ENCODE measurements at places on chromosomes 13 and 19. TPM values are rescaled to one million over a fixed set of nuclear protein-coding genes. Genes with fewer than 3 reads are reported as not detected.

DNA sequence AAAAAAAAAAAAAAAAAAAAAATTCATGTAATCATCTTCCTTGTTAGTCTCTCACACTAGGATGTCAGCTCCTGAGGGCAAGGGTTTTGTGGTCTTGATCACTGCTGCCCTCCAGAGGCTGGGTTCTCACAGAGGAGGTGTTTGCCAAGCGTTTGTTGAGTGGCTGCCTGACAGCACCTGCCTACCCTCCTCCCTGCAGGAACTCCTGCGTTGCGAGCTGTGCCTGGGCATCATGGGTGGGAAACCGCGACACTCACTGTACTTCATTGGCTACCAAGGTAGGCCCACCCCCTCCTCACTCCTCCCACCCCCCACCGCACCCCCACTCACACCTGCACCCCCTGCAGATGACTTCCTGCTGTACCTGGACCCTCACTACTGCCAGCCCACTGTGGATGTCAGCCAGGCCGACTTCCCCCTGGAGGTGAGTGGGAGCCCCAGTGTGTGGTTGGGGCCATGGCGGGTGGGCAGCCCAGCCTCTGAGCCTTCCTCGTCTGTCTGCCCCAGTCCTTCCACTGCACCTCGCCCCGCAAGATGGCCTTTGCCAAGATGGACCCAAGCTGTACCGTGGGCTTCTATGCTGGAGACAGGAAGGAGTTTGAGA is 8.1 kb downstream of the ATG4D start:
- no peak for DNase-seq
- H3K36me3 ChIP-seq = peaks cover 98% of the 10 kb centered on the region
- no peaks in the 10 kb centered on the region for H3K27me3 ChIP-seq
- no peak overlapping the region for H3K27ac ChIP-seq
- H3K4me3 ChIP-seq = no peak overlapping the region

GRCh38 chr19:3210347-3211017 is 14.0 kb upstream of the CELF5 start:
- no peaks in the 10 kb centered on the region for H3K4me1 ChIP-seq
- H3K27me3 ChIP-seq = no peaks in the 10 kb centered on the region
- no peak overlapping the region for H3K27ac ChIP-seq
- H3K4me3 ChIP-seq = no peak overlapping the region
- DNase-seq = peak; percentile 77

DNA sequence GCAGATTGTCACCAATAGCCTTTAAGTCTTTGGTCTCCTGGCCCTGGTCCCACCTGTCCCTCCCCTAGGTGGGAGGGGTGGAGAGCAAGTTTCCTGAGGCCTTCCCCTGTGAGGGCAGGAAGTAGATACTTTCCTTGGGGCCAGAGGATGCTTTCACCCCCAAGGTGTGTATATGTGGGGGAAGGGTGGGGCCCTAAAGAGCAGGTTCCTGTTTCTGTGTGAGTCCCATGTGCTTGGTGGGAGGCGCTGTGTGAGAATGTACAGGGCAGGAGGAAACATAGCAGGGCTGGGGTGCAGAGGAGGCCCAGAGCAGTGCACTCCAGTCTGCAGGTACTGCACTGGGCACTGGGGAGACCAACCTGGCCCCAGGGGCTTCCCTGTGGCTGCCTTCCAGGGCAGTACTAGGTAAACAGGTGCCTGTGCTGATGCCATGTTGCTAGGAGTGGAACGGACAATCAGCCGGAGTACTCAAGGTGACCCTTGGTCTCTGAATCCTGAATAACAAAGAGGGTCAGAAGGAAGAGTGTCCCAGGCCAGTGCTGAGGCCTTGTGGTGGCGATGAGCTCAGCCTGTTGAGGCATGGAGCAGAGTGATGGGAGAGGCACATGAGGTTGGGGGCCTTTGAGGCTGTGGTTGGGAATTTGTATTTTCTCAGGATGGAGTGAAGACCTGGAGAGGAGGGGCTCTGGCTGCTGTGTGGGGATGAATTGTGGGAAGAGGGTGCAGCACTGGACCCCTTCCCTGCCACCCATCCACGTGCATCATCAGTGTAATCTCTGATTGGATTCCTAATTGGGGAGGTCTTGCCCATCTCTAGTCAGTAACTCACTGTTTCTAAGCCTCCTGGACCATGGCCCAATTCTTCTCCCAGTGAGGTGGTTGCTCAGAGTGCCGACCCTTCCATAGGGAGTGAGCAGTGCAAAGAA is 5.1 kb downstream of the EGLN2 start:
- DNase-seq = peak; percentile 83
- no peaks in the 10 kb centered on the region for H3K27me3 ChIP-seq
- H3K4me3 ChIP-seq = peak overlapping the region; percentile 92
- H3K27ac ChIP-seq = peak overlapping the region; percentile 92
- H3K4me1 ChIP-seq = peaks cover 92% of the 10 kb centered on the region
- H3K36me3 ChIP-seq = peaks cover 86% of the 10 kb centered on the region

- no peaks in the 10 kb centered on the region for H3K4me1 ChIP-seq
- no peak for DNase-seq
- H3K36me3 ChIP-seq = no peaks in the 10 kb centered on the region
- no peak overlapping the region for H3K4me3 ChIP-seq
- H3K27me3 ChIP-seq = no peaks in the 10 kb centered on the region
Measured at GRCh38 chr13:40121722-40122121, 466.3 kb downstream of the COG6 start.

The KCNN1 gene
- not detected for total RNA-seq

DNA sequence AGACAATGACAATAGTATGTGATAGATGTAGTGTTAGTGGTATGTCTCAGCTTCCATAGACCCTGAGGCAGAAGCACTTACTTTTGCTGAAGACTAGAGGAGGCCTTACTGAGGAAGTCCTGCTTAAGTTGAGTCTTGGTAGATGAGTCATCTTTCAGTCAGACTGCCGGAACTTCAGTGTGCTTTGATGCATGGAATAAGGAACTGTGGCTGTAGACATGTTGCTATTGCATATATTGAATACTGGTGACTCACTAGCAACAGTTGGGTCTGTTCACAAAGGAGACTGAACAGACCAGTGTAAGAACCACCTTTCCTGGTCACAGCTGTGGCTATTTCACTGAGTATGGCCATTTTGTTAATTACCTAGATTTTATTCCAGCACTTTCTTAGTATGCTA is 1000.6 kb downstream of the OLFM4 start:
- H3K27me3 ChIP-seq = no peaks in the 10 kb centered on the region
- H3K4me3 ChIP-seq = no peak overlapping the region
- H3K27ac ChIP-seq = no peak overlapping the region

GRCh38 chr19:53467485-53468262 is at the start of gene ZNF813:
ZNF813 (plus strand) TSS chr19:53467733; CDS start chr19:53483823, 16,090 bp downstream.
- peaks cover 7% of the 10 kb centered on the region for H3K4me1 ChIP-seq
- DNase-seq = peak; percentile 97
- peak within 1 kb of the TSS; percentile 79 for H3K27ac ChIP-seq
- H3K4me3 ChIP-seq = peak within 1 kb of the TSS; percentile 62

DNA sequence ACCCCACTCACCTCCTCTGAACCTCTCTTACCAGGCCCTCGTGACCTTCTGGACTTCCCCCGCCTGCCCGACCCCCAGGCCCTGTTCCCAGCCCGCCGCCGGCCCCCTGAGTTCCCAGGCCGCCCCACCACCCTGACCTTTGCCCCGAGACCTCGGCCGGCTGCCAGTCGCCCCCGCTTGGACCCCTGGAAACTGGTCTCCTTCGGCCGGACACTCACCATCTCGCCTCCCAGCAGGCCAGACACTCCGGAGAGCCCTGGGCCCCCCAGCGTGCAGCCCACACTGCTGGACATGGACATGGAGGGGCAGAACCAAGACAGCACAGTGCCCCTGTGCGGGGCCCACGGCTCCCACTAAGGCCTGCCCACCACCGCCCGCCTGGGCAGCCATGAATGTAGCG is 3.2 kb downstream of the TTC9B start:
- H3K27me3 ChIP-seq = peaks cover 39% of the 10 kb centered on the region
- no peak for DNase-seq
- peaks cover 16% of the 10 kb centered on the region for H3K36me3 ChIP-seq
- no peak overlapping the region for H3K27ac ChIP-seq
- no peak overlapping the region for H3K4me3 ChIP-seq

GRCh38 chr19:18160493-18160970 is 7.6 kb downstream of the PIK3R2 start:
- peaks cover 39% of the 10 kb centered on the region for H3K4me1 ChIP-seq
- H3K27ac ChIP-seq = peak overlapping the region; percentile 71
- peak overlapping the region; percentile 49 for H3K4me3 ChIP-seq
- H3K36me3 ChIP-seq = peaks cover 46% of the 10 kb centered on the region
- no peaks in the 10 kb centered on the region for H3K27me3 ChIP-seq
- DNase-seq = no peak

- H3K27me3 ChIP-seq = no peaks in the 10 kb centered on the region
- peaks cover 48% of the 10 kb centered on the region for H3K4me1 ChIP-seq
- H3K4me3 ChIP-seq = peak overlapping the region; percentile 15
- H3K36me3 ChIP-seq = no peaks in the 10 kb centered on the region
Measured at GRCh38 chr19:16338470-16339360, 14.1 kb downstream of the KLF2 start.

GRCh38 chr13:88622362-88622973 is 951.3 kb downstream of the SLITRK5 start:
- no peak overlapping the region for H3K4me3 ChIP-seq
- H3K4me1 ChIP-seq = no peaks in the 10 kb centered on the region
- no peaks in the 10 kb centered on the region for H3K27me3 ChIP-seq
- no peak overlapping the region for H3K27ac ChIP-seq
- no peaks in the 10 kb centered on the region for H3K36me3 ChIP-seq

The PRKD2 gene
- 45.0 TPM for total RNA-seq

The TMEM150B gene
- total RNA-seq = 45.5 TPM

DNA sequence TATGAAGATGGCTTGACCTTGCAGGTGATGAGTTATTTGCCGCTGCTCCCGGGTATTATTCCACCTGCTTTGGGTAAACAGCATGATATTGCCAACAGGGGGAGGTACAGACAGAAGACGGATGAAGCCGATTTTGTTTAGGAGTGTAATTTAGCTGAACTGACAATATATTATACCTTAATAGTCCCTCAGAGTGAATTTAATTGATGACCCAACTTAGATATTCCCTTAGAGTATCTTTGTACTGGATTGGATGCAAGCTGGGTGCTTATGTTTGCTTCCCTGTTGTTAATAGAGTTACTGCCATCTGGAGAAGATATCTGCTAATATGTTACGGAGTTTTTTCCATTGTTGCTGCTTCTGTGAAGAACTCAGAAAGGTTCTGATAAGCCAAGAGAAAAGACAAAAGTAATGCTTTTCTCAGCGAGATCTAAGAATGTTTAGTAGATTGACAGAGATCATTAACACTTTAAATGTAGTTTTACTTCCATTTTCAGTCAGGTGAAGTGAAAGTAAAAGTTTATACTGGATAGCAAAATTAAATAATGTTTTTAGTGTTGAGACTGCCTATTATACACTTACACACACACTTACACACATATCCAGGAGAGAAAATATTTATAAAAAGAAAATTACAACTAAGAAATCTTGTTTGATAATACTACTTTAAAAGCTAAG is 2220.8 kb upstream of the PCDH20 start:
- H3K36me3 ChIP-seq = no peaks in the 10 kb centered on the region
- no peak overlapping the region for H3K27ac ChIP-seq
- no peaks in the 10 kb centered on the region for H3K4me1 ChIP-seq
